ENCODE measurements at places on chromosomes 11 and 22.

GRCh38 chr11:110147962-110148709, 54.9 kb downstream of the ZC3H12C start:
- DNase-seq = no peak

DNA sequence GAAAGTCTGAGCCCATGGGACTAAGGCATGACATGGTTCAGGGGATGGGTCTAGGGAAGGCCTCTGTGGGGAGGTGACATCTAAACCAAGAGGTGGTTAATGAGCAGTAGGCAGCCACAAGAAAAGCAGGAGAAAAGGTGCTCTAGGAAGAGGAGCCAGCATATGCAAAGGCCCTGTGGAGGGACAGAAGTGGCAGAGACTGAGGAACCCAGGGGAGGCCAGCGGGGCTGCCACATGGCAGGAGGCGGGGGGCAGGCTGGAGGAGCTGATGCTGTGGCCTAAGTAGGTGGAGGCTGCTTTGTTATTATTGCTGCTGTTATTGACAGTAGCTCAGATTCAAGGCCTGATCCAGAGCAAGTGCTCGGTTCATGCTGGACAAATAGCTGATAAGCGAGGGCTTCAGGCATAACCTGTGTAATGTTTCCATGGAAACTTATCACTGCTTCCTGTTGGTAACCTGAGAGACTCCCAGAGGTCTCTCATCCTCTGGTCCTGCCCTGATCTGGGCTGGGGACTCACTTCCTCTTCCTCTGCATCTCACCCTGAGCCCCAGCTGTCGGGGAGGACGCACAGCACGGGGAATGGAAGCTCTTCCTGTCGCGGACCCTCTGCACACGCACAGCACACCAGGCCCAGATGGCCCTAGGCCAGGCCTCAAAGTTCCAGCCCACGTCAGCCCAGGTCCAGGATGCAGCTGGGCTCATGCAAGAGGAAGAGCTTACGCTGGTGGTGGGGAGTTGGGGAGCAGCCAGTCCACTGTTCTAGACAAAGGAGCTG, 75.2 kb upstream of the TP53I11 start:
- no peak for DNase-seq

- DNase-seq = no peak
Measured at GRCh38 chr11:69127081-69127850, 28.5 kb upstream of the SMIM38 start.

- no peak for DNase-seq
Measured at GRCh38 chr11:76513654-76514034, 68.8 kb downstream of the EMSY start.

DNA sequence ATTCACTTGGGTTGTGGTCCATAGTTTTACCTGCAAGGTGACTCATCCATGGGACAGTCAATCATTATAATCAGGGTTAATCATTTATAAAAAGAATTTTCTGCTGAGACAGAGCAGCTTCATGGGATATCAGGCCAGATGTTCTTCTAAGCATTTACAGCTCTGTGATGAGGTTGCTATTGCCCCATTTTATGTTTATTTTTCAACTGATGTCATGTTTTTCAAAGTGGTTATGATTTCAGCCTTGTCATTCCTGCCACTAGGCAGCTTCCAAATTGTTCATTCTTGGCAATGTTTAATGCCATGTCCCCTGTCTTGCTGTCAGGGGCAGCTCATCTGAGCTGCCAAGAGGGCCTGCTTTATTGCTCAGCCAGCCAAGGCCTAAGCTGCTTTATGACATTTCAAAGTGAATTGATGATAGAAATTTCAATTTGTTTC, 35.9 kb upstream of the ZBED5 start:
- DNase-seq = peak; percentile 83

Data from SW480 (cell line).